ENCODE measurements at places on chromosomes 6 and 20.
A peak's percentile ranks its signal among the peaks of the same experiment; 100 is the strongest.

DNA sequence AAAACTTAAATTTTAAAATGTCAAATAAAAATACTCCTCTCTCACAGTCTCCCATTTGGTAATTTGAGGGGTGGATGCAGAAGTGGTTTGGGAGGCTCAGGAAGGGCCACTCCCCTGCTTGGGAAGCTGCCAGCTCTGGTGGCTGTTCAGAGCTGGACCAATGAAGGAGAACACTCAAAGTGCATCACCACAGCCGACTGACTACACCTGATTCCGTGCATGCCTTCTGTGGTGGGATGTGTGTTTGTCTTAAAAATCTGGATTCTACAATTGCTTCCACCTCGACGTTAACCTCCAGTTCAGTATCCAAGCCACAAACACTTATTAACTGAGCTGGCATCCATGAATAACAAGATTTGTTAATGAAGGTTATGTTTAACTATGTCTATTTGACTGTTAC is 137.3 kb downstream of the FOXC1 start:
- no peak for DNase-seq

DNA sequence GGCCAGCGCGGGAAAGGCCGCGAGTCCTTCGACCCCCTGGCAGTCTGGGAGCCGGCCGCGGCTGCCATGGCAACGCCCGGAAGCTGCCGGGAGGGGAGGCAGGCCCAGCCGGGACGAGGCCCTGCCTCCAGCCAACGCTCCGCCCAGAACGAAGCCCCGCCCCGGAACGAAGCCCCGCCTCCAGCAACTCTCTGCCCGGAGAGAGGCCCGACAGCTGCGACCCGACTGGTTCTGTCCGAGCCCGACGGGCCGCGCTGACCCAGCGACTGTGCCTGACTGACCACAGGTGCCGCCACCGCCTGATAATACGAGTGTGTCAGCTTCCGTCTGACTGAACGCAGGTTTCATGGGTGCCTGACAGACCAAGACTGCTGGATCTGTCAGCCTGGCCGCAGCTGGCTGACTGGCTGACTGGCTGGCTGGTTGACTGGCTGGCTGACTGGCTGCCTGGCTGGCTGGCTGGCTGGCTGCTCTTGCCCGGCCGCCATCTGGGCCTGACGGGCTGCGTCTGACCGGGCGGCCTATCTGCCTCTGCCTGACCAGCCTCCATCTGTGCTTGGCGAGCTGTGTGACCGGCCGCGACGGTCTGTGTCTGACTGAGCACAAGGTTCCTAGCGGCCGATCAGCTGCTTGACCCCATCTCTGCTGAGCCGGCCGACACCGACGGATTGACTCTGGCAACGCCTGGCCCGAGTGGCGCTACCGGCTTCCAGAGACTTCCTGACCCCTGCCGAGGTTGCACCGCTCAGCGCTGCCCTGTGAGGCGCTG is 89.7 kb upstream of the EPB41L1 start:
- peak; percentile 80 for DNase-seq

- no peak for DNase-seq
Measured at GRCh38 chr6:154450498-154450897, 60.0 kb downstream of the CNKSR3 start.

DNA sequence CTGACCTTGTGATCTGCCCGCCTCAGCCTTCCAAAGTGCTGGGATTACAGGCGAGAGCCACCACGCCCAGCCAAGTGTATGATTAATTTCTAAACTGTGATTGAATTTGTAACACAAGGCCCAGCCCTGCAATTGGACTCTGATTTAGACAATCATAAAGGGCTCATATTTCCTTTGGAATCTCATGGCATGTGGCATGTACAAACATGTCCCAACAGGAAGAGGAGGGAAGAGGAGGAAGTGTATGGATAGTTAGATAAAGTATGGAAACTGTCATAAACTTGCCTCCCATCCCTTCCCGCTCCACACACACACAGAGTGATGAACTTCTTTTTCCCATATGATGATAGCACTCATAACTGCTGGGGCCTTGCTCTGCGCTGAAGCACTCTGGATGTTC is 27.2 kb upstream of the QKI start:
- no peak for DNase-seq

DNA sequence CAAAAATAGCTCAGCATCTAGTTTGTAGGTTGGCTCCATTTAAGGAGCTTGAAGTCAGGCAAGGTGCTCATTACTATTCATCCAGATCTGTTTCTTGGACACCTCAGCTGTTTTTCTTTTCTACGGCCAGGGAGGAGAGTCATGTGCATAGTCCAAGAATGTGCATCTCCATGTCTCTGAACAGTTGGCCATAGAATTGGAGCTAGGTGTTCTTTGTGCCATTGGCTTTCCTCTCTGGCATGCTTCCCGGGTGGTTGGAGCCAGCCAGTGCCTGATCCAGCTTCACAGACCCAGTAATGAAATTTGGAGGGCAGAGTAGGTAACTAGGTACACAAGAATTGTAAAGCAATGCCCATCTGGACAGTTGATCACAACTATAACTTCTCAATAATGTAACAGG is 21.6 kb downstream of the EYA4 start:
- DNase-seq = no peak

GRCh38 chr6:72505446-72505845 is 116.4 kb upstream of the KCNQ5 start:
- no peak for DNase-seq

GRCh38 chr6:90293319-90293953 is 3.2 kb downstream of the BACH2 start:
- DNase-seq = no peak

DNA sequence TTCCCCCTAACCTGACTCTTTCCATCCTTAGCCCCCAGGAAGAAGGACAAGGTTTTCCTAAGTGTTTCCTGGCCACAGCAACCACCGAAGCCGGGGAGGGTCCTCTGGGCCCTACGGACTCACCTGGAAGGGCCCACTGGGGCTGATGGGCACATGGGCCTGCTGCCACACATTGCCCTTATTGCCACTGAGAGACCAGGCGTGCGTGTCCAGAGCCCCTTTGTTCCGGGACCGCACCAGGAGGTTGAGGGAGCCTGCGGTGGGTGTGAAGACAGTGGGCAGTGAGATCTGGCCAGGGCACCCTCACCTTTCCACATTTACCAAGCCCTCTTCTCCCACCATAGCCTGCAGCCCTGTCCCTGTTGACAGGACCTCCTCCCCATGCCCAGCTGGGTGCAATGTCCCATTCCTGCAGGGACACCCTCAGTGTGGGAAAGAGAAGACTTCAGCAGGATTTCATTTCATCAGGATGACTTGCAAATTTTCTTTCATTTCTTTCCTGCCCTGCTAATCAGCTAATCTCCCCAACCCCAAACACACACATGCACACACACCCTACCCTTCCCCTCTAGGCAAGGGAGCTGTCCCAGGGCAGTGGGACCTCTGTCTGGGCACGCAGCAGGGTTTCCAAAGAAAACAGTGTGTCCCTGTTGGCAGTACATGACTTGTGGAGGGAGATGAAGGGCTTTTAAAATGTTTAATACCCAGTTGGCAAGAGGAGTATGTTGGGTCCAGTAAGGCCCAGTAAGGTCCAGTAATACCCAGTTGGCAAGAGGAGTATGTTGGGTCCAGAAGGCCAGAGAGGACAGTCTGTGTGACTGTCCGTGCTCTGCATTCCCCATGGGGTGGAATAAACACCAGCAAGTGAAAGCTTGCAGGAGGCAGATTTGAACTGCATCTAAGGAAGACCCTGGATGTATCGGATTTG is 59.0 kb downstream of the MDGA1 start:
- DNase-seq = no peak

- DNase-seq = no peak
Measured at GRCh38 chr6:83247471-83247870, 54.3 kb downstream of the RWDD2A start.

DNA sequence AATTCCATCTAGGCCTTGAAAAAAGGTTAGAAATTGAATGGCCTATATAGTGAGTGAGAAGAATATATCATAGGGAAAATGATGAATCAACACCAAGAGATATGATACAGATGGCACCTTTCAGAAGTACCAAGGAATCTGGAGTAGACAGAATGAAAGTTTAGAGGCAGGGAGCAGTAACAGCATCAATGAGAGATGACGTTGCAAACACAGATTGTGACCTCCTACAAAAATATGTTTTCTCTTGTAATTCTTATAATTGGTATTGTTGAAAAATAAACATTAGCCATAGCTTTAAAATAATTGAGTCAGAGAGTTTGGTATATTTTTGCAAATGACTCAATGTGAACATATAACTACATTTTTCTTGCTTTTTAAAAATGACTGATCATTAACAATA is 1223.1 kb upstream of the GJE1 start:
- DNase-seq = no peak

DNA sequence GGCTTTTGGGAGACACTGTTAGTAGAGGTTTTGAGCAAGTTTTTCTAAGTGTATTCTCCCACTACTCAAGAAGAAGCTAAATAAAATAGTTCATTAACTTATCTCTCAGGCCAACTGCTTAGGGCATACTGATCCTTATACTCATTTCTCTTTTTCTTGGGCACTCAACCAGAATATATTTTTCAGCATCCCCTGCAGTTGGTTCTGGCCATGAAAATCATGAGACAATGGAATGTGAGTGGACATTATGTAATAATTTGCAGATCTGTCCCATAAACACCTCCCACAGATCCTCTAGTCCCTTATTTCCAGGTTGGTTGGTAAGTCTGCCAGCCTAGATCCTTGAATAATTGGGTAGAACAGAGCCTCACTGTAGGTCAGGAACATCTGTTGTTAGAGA is 136.7 kb downstream of the AIG1 start:
- DNase-seq = no peak
